ENCODE measurements at places on chromosomes 7 and 10.

GRCh38 chr10:79984851-79985250 lies 35.9 kb upstream of the SFTPD start:
- DNase-seq: no peak

- no peak for DNase-seq
Measured at GRCh38 chr10:112793202-112793921, 156.7 kb upstream of the TCF7L2 start.

- DNase-seq: no peak
Measured at GRCh38 chr10:1123198-1123597, 67.0 kb downstream of the WDR37 start.

DNA sequence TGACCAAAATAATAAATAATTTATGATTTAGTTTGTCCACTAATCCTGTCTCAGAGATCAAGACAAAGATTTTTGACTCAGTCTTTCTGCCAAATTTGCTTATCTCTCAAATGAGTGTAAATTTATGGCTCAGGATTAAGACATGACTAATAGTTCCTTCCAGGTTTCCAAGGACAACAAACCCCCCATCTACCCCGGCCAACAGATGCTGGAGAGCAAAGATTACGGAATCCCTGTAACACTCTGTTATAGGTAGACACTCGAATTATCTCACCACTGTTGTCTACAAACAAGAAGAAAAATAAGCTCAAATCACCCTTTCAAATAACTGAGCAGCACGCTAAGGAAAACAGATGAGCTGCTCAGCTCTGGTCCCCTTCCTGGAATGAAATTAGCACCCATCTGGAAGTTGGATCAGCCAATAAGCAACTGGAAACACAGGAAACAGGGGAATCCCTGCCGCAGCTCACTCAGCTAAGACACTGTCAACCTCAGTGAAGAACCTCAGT lies 56.8 kb upstream of the SVIL start:
- no peak for DNase-seq

- DNase-seq: no peak
Measured at GRCh38 chr7:102891693-102892261, 21.0 kb upstream of the LRRC17 start.

- no peak for DNase-seq
Measured at GRCh38 chr7:119228482-119228881, 1004.0 kb downstream of the ANKRD7 start.

- no peak for DNase-seq
Measured at GRCh38 chr10:8910314-8910713, 855.8 kb downstream of the GATA3 start.

- no peak for DNase-seq
Measured at GRCh38 chr7:2644562-2645273, 12.9 kb downstream of the TTYH3 start.

GRCh38 chr7:34759477-34760125 lies 101.6 kb downstream of the NPSR1 start:
- no peak for DNase-seq
